T-helper 2 cell (primary cell): ENCODE measurements at places on chromosomes 5 and 9.

DNA sequence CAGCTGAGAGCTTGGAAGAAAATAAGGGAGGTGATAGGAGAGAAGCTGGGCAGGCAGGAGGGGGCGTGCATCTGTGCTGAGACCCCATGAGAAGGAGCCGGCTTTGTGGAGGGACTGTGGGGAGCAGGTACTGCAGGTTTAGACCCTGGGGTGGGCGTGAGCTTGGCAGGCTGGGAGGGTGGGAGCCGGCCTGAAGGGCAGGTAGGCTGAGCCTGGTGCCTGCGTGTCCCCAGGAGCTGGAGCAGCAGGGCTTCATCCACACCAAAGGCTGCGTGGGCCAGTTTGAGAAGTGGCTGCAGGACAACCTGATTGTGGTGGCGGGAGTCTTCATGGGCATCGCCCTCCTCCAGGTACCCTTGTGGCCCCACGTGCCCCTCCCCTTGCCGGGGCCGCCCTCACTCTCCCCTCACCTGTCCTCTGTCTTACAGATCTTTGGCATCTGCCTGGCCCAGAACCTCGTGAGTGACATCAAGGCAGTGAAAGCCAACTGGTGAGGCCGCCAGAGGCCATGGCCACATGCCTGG lies 9.2 kb downstream of the TSPAN17 start:
- no peak for DNase-seq

DNA sequence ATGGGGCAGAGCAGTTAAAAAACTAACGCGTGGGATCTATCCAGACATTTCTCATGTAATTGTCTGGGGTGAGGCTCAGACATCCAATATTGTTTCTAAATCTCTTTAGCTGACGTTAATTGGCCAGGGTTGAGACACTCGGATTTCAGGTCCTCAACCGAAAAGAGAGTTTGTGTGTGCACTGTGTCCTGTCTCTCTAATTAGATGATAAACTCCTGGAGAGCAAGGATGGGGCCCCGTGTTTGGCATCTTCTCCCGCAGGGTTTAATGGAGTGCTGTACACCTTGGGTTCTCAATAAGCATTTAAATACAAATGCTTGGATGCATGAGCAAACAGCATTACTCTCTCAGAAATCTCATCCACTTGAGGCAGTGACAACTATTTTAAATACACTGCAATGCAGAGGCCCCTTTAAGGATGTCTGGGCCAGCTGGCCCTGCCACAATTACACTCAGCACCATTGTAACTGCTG lies 139.6 kb downstream of the MTX3 start:
- no peak for DNase-seq

DNA sequence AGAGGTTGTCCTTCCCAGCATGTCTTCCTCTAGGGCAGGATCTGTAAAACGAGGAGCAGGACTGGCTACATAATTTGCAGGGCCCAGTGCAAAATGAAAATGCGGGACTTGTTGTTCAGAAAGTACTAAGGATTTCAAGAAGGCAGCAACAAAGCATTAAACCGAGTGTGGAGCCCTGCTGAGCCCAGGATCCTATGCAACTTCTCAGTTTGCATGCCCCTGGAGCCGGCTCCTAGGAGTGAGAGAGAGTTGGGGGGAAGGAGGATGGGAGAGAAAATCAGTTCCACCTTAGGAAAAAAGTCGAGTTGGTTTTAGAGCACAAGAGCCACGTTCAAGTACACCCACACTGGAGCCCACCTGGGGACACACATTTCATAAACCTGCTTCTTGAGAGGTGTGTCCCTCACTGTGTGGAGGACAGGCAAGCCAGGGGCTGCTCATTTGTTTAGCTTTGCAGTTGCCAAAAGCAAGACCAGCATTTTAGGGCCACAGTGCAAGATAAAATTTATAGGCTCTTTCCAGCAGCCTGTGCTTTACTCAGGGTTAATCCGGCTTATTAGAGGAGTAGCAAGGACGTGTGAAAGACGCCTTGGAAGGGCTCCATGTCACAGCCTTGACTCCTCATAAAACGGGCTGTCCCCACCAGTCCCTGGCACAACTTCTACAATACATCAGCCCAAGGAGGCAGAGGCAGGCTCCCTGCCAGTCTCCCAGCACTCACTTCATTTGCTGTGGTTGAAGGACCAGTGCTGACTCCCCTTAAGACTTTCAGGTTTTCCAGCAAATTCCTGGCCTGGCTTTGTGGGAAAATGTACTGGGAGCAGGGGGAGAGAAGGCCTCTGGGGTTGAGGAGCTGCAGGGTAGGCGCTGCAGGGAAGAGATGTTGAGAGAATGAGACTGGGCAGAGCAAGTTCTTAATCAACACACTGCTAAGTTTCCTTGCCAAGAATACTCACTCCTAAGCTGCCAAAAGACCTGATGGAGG lies 159.7 kb upstream of the SEMA6A start:
- no peak for DNase-seq

GRCh38 chr5:132526974-132527564 lies 16.3 kb downstream of the IL5 start:
- DNase-seq, result no peak

GRCh38 chr5:131774652-131775367 lies 22.0 kb downstream of the FNIP1 start:
- no peak for DNase-seq

DNA sequence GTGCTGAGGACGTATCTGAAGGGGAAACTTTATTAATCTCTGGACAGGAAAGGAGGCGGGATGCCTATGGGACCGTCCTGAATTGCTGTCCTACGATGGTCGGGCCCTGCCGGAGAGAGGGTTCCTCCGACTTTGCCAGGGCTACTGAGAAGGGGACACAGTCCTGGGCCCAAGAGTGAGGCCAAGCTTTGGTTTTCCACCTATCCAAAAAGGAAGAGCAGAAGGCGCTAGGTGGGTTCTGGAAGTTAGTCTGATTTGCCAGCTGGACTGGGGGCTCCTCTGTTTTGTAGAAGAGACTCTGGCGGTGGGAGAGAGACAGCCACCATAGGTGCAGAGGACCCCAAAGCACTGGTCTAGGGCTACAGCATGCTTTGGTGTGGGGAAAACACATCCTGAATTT lies 243.8 kb upstream of the IRX4 start:
- DNase-seq, result no peak
